ENCODE measurements at places on chromosomes 16 and 17.

DNA sequence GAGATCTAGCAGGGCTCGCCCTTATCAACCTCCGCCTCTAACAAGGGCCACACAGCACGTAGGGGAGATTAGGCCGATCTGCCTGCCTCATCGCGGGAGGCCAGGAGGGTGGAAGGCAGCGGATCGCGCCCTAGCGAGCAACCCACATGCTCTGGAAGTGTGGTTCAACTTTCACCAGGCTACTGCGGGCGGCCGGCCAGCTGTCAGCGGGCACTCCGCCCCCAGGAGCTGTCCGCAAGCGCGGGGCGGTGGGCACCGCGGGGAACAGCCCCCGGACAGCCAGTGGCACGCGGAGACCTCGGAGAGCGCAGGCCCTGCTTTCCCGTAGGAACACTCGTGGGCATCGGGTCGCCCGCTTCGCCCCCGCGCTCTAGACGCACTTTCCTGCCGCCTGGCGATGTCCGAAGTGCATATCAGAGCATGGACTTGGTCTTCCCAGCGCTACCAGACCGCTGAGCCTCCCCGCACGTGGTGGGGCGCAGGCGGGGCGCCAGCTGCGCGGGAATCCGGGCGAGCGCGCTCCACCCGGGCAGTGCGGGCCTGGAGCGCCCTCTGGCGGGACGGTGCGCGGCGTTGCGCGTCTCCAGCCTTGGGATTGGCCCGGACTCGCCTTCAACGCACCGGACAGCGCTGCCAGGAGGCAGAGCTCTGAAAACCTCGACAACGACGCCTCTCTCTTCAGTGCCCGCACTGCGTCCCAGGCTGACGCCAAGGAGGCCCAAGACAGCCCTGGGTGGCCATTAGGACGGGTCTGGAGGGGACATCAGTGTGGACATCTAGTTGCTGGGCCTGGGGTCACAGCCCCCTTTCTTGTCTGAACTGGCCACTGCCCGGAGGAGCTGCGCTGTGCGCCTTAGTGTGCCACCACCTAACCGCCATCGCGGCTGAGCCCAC, 3.6 kb upstream of the ZNHIT3 start:
- peak; percentile 23 for DNase-seq

DNA sequence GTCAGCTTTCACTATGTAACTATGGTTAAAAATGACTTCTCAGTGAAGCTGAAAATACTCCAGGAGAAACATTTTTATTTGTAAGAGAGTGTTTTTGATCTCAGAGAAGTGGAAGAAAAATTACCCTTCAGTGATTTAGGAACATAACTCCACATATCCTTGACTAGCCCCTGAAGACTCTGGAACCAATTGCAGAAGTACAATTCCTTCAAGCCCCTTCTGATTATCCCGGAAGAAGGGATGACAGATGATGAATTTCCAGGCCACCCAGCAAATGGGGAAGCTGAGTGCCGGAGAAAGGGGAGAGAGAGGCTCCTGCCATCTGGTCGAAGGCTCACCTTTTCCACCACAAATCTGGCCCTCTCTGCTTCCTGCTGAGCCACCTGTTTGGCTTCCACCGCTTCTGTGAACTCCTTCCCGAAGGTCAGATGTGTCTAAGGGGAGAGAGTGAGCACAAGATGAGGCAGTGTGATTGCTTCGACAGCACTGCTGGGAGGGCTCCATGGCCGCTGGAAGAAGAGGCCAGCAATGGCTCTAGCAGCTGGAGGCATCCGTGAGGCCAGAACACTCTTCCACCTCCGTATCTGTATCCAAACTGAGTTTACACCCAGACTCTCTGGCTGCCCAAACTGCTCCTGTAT, 8.1 kb downstream of the PHB1 start:
- DNase-seq, result no peak

GRCh38 chr16:89393738-89394406, 96.5 kb downstream of the ANKRD11 start:
- no peak for DNase-seq

DNA sequence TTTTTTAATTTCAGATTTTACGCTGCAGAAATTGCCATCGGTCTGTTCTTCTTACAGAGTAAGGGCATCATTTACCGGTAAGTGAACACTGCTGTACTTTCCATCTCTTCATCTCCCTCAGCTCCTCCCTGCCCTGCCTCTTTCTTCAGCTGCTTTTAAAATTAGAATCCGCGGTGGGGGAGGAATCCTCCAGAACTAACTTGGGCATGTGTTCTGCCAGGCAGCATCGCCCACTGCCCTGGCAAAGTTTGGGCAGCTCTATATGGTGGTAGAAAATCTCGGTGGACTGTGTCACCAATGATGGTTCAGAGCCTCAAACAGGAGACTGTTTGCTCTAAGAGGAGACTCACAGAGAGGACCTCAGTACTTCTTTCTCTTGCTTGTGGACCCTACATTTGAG, 81.6 kb upstream of the CACNG3 start:
- DNase-seq, result no peak

DNA sequence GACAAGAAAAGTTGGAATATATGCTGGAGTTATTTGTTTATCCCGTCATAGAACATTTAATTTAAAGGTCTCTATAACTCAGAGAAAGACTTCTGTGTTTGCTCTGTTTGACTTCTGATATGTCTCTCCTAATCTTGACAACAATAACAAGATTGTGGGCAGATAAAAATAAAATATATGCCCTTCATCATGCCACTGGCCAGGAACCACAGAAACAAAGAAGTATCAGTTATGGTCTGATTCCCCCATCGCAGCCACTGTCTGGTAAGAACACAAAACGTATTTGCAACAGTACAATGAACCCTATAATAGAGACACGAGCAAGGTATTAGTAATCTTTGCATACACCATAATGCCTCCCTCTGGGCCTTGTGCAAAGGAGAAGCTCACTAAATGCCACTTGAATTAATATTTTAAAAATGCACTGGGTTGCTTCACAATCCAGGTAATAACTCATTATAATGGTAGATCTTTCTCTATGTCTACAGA, 1498.3 kb downstream of the CDH11 start:
- no peak for DNase-seq

- DNase-seq, result no peak
Observed at GRCh38 chr17:17712268-17712924, 31.1 kb downstream of the RAI1 start.

- DNase-seq, result no peak
Observed at GRCh38 chr17:34665150-34665806, 85.9 kb downstream of the TMEM132E start.

- DNase-seq, result no peak
Observed at GRCh38 chr17:45262516-45263476, 902 bp upstream of the SPATA32 start.

- no peak for DNase-seq
Observed at GRCh38 chr17:68497885-68498319, 14.3 kb upstream of the PRKAR1A start.

DNA sequence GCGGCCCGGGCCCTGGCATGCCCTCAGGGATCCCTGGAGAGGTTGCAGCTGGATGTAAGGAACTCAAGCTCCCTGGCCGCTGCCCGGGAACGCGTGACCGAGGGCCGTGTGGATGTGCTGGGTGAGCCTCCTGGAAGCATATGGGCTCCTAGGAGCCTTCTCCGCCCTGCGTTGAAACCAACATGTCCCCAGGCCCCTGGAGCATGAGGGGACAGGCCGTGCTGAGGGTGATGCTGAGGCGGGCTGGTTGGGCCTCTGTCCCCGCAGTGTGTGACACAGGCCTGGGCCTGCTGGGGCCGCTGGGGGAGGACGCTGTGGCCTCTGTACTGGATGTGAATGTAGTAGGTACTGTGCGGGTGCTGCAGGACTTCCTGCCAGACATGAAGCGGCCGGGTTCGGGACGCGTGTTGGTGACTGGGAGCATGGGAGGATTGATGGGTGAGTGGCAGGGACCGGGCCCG, 5.7 kb upstream of the HSD17B1 start:
- no peak for DNase-seq

DNA sequence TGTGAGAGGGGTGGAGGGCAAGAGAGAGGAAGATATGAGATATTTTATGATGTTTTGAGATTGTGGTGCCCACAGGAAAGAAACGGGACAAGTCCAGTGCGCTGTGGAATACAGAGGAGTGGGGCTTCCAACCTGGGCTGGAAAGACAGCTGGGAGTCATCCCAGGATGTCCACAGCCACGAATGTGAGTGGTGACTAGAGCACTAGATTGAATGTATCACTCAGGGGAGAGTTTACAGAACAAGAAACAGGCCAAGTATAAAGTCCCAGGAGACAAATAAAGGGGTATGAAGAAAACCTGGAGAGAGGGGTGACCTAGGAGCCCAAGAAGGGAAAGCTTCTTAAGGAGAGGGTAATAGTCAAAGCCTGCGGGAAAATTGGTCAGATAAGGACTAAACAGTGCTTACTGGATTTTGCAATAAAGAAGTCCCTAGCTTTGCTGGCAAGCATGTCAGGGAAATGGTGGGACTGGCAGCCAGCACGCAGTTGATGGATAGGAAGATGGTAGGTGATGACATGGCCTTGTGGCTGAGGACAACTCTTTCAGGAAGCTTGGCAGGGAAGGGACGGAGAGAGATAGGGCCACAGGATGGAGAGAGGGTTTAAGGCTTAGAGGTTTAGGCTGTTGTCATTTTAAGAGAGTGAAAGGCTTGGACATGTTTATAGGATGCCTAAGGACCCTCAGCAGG, 114.5 kb downstream of the AXIN2 start:
- DNase-seq, result no peak

DNA sequence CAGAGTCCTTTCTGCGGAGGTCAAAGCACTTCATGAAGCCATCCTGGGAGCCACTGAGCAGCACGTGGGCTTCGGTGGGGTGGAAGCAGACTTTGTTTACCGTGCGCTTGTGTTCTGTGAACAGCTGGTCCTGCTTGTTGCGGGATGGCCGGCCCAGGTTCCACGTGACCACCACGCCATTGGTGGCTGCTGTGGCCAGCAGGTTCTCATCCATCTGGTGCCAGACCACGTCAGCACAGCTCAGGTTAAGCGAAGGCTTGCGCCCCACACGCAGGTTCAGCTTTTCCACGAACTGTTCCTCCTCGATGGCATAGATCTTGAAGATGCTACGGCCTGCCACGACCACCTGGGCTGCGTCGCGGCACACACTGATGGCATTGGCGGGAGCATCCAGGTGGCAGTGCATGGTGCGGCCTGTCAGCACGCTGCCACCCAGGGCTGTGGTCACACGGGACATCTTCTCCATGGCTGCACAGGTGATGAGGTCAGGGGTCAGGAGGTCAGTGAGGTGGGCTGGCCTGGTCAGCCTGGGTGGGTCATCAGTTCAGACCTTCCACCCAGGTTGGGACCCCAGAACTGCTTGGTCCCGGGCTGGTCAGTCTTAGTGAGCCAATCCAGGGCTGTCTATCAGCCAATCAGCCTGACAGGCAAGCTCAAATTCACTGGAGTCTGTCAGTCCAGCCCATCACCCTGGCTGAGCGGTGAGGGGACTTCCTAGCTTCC, 862 bp downstream of the WDR24 start:
- DNase-seq, result no peak

- no peak for DNase-seq
Observed at GRCh38 chr17:40564195-40564882, 933 bp downstream of the CCR7 start.

- no peak for DNase-seq
Observed at GRCh38 chr16:53558710-53559109, 55.7 kb upstream of the AKTIP start.

- DNase-seq, result no peak
Observed at GRCh38 chr17:40190197-40191021, 13.1 kb downstream of the RAPGEFL1 start.

DNA sequence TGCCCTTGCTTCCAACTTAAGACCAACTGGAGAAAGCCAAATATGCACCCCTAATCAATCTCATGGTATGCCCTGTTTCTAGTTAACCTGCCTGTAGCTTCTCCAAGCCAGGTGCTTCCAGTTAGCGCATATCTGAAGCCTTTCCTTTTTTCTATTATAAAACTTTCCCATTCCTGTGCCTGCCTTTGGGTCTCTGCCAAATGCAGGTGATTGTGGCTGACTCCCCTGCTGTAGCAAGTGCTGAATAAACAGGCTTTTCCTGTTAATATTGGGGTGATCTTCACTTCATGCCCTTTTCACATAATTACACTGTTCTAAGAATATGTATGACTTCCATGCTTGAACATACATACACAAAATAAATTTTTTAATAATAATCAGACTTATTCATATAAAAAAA, 207.4 kb downstream of the TANC2 start:
- DNase-seq, result no peak

GRCh38 chr16:67443265-67443664, 12.3 kb downstream of the HSD11B2 start:
- DNase-seq, result no peak

- no peak for DNase-seq
Observed at GRCh38 chr17:29659155-29659554, 36.4 kb upstream of the CORO6 start.

DNA sequence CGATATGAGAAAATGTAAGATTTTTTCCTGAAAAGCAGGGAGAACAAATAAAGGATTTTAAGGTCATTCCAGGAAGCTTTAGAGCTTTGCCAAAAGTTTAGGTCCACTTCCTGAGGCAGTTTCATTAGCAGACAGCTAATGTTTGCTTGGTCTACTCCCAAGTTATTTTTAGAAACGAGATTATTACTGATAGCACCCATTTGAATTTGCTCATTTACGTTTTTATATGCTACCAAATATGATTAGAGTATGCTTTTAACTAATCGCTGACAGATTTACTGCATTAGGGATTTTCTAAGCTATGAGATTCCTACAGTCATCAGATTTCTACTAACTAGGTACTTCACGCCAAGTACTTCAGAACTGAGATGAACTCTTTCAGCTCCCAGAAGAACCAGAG, 98.1 kb downstream of the WNT3 start:
- DNase-seq, result no peak

GRCh38 chr16:49601576-49601975, 228.0 kb downstream of the C16orf78 start:
- DNase-seq, result no peak

DNA sequence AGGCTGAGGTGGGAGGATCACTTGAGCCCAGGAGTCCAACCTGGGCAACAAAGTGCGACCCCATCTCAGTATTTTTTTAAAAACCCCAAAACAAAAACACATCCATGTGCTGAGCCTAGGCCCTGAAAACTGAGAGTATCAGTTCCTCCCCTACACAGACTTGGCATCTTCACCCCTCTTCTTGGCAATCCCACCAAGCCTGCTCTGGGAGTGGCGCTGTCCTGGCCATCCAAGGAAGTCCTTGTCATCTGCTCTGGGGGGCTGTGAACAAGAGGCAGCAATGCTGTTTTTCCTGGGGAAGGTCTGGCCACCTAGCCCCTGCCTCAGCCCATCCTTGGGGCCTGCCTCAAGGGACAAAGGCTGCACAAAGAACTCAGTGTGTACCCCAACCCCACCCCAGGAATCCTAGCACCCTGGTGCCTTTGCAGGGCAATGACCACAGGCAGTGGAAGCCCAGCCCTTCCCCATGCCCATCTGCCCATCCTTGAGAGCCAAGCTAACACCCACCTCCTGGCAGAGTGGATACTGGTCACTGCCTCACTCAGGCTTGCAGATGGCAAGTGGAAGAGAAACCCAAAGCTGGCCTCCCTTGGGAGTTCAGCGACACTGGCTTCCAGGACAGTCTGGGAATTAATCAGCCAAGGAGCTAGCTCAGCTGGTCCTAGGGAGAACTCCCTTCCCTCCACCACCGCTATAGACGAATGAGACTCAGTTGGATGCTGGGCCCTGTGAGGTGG, 14.8 kb upstream of the GFOD2 start:
- no peak for DNase-seq

Measured in NCI-H524 treated with DMSO at 0.1 percent for 48 hours (cell line).